ENCODE measurements at places on chromosomes 3 and 15. TPM values are rescaled to one million over a fixed set of nuclear protein-coding genes. Genes with fewer than 3 reads are reported as not detected.

DNA sequence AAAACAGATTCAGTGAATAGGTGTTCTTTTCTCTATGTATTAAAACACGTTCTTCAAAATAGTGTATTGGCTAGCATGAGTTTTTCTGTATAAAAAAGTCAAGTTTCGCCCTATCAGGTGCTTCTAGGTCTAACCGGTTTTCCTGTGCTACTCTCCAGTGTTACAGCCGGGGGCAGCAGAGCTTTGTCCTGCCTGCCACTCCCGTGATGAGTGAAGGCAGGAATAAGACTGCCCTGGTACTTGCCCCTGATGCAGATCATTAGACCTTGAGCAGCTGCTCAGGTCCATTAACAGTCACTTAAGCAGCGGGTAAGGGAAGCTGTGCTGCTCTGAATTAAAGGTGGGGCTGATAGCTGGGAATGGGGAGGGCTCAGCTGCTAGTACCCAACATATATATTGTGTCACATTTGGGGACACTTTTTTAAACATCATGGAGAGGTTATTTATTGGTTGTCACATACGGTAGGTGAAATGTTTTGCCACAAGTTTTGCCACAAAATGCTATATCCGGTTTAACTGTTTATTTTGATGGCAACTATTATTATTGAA lies 1.3 kb upstream of the UNC13C start:
- no peak for DNase-seq

C3orf18 gene
- 17.1 TPM for total RNA-seq

- no peak for DNase-seq
Observed at GRCh38 chr3:188486126-188486525, 332.2 kb downstream of the LPP start.

GRCh38 chr3:188906236-188906635 lies 265.5 kb upstream of the TPRG1 start:
- DNase-seq = no peak

DNA sequence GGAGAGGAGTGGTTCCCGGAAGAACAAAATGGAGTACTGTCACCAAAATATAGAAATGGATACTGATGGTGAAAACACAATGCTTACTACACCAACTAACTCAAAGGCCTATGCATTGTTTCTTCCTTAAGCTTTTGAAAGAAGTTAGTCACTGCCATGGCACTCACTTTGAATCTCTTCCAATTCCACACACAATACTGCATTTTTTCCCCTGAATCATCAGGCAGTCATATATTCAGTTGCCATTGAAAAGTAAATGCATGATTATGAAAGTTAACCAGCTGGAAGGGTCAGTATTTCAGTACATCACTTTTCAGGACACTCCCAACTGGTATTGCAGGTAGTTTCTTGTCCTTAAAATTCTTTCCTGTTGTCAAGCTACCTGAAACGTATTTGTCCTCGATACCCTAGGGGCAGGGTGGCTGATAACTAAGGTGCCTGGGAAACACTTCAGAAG lies 9.0 kb upstream of the LRRFIP2 start:
- no peak for DNase-seq

DNA sequence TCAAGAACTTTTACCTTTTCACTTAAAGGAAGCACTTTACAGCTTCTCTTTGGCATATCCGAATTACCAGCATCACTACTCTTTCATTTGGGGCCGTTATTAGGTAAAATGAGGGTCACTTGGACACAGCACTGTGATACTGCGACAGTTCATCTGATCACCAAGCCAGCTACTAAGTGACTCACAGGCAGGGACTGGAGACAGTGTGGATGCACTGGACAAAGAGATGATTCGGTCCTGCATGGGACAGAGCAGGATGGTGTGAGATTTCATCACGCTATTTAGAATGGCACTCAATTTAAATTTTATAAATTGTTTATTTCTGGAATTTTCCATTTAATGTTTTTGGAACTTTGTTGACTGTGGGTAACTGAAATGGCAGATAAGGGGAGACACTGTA lies 166.9 kb upstream of the IL12A start:
- DNase-seq = no peak

- no peak for DNase-seq
Observed at GRCh38 chr15:68634531-68634930, 55.7 kb downstream of the CORO2B start.

DNA sequence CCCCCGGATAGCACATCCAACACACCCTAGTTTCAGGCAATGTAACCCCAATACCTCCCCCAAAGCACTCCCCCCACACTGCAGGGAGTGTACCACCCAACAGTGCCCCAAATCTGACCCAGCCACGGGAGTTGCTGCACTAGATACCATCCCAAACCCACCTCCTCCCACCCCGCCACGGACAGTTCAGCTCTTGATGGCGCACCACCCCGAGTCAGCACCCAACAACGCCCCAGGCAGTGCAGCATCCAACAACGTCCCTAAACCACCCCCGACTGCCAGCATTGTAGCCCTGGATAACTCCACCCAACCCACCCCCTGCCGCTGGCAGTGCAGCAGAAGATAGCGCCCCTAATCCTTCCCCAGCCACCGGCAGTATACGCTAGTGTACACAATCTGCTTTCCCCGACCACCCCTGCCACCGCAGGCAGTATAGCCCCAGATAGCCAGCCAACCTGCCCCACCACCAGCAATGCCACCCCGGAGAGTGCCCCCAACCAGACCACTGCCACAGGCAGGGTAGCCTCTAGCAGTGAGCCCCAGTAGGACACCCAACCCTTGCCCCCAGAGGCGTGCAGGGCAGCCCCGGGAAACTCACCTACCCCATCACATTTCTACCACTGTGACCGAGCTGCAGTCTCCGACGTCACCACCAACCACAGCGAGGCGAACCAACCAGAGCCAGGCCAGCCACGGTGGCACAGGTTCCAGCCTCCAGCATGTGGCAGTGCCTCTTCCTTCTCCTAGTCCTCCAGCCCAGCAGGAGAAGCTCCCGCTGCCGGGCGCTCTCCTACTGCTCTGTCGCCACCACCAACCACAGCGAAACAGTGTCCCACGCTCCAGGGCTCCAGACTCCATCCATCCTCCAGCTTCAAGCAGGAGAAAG lies 178.1 kb downstream of the POTEB3 start:
- no peak for DNase-seq

CFAP100 gene
- not detected for total RNA-seq

RNU5B-1 gene
- total RNA-seq = not detected

GRCh38 chr3:194399166-194399565 lies at the start of gene GP5:
TSS of gene GP5 (minus strand) at chr3:194399266. CDS start at chr3:194398282, 984 bp downstream.
- DNase-seq = no peak

AADACL2 gene
- not detected for total RNA-seq

DNA sequence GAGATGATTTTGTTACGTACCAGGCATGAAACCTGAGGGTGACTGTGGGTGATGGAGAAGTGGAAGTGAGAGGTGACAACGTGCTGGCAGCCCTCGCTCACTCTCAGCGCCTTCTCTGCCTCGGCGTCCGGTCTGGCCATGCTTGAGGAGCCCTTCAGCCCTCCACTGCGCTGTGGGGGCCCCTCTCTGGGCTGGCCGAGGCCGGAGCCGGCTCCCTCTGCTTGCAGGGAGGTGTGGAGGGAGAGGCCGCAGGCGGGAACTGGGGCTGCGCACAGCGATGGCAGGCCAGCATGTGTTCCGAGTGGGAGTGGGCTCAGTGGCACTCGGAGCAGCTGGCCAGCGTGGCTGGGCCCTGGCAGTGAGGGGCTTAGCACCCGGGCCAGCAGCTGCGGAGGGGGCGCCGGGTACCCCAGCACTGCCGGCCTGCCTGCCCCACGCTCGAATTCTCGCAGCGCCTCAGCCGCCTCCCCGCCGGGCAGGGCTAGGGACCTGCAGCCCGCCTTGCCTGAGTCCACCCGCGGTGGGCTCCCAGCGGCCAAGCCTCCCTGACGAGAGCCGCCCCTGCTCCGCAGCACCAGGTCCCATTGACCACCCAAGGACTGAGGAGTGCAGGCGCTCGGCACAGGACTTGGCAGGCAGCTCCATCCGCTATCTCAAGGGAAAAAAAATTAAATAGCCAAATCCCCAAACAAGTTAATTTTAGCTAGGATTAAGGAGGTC lies 29.7 kb upstream of the MYRIP start:
- no peak for DNase-seq

AP3B2 gene
- total RNA-seq = 0.30 TPM

KLHDC8B gene
- total RNA-seq = 3.4 TPM

DNA sequence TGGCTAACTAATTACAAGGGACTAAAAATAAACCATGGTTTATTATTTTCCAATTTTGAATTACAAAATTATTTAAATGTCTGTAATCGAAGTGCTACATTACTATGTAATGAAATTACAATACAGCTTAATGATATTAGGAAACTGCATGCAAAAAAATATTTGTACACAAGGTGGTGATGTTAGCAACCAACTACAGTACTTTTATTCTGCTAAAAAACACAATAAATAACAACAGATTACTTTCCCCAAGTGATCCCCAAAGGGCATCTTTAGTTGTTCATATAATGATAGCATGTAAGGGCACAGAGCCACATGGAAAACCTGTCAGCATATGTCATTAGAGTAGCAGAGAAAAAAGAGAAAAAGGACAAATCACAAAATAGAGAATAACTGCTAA lies 147.5 kb upstream of the SOX2 start:
- DNase-seq = no peak

GRCh38 chr15:73270366-73271097 lies 98.2 kb downstream of the HCN4 start:
- DNase-seq = no peak

GRCh38 chr3:7787871-7788828 lies 713.5 kb upstream of the LMCD1 start:
- DNase-seq = no peak

ELL3 gene
- 1.4 TPM for total RNA-seq

GRCh38 chr3:110067527-110067926 lies 730.2 kb upstream of the DPPA4 start:
- no peak for DNase-seq

GRCh38 chr3:157840564-157840963 lies 265.7 kb downstream of the SHOX2 start:
- no peak for DNase-seq

- no peak for DNase-seq
Observed at GRCh38 chr3:59968513-59969045, 918.8 kb upstream of the CFAP20DC start.

- no peak for DNase-seq
Observed at GRCh38 chr3:148089171-148089570, 608.5 kb upstream of the AGTR1 start.

GRCh38 chr15:54789376-54789775 lies 407.4 kb downstream of the RSL24D1 start:
- no peak for DNase-seq

DNA sequence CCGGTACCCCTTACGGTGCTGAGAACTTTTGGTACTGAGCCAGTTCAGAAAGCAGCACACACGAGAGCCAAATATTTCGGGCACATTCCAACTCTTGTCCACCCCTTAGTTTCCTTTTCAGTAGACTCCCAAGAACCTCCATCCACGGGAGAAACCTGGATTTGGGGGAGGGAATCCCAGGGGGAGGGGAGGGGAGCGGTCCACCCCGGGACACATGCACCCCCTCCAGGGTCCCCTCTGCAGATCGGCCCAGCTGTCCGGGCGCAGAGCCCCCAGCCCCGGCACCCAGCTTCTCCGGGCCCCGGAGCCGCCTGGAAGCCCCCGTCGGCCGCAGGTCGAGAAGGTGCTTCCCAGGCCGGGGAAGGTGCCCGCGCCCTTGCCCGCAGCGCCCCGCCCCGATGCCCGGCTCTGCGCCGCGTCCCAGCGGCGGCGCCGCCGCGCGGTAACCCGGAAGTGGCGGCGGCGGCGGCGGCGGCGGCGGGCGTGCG lies 455 bp upstream of the ABHD17C start:
- peak; percentile 35 for DNase-seq

- DNase-seq = no peak
Observed at GRCh38 chr15:63190769-63191649, 1.6 kb downstream of the RAB8B start.

PEAK1 gene
- total RNA-seq = 33.5 TPM

DNA sequence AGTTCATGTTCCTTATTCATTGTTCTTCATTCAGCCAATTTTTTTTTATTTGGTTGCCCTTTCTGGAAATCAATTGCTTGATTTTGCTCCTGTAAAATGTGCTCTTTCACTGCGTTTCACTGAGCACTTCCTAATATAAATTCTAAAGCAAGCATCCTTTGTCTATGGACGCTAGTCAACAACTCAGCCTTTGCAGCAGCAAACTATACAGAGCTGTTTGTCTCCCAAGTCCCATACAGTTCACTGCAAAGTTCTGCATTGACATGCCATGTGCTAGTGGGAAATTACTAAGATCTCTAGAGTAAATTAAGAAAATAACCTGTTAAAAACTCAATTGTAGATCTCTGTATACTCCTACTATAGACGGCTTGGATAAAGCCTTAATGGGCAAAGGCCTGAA lies 130.1 kb upstream of the BHLHE40 start:
- no peak for DNase-seq

GRCh38 chr15:80153900-80154299 lies 1.1 kb downstream of the FAH start:
- no peak for DNase-seq

DNA sequence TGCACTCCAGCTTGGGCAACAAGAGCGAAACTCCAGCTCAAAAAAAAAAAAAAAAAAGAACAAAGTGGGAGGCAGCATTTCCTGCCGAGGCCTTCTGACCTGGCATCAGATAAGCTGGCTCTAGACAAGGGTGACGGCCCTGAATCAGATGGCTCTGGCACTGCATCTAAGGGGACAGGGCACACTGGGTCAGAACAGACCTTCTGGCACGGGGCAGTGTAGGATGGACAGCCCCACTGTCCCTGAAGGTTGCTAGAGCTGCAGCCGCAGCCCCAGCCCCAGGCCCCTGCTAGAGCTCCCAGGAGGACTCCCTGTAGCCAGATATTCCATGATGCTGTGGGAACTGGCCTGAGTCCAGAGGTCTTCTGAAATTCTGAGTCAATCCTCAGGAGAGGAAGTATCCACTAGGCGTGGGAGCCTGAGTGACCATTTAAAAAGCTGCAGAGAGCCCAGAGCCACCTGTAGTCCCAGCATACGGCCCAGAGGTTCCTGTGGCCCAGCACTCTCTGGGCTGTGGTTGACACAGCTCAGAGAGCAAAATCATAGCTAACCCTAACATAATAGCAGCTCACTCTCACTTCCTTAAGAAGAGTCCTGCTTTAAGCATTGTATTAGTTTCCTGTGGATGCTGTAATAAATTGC lies 69.2 kb upstream of the MFGE8 start:
- DNase-seq = no peak

NEIL1 gene
- total RNA-seq = 5.4 TPM

DNA sequence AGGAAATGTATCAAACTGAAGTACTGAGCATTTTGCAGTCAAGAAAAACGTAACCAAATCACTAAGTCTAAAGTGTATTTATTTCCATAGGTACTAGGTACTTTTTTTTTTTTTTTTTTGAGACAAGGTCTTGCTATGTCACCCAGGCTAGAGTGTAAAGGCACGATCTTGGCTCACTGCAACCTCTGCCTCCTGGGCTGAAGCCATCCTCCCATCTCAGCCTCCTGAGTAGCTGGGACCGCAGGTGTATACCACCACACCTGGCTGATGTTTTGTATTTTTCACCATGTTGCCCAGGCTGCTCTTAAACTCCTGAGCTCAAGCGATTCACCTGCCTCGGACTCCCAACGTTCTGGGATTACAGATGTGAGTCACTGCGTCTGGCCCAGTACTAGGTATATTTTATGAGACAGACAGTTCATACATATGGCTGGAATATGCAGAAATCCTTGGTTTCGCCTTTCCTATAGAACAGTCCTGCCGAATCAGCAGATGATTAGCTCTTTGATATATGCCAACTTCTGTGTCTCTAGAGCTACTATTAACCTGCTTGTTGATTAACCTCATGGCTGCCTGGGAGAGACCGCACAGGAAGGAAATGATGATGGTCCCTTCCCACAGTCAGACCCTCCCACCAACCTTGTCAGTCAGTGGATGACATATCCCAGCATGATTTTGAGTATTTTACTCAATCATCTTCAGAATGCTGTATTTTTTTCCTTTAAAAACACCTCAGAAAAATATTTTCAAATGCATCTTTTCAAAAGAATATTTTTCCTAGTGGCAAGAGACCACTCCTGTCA lies 32.3 kb downstream of the TMOD3 start:
- peak; percentile 61 for DNase-seq
